NCI-H2081 treated with DMSO at 0.1 percent for 48 hours (cell line): ENCODE measurements at places on chromosomes 11 and 22.
A peak's percentile ranks its signal among the peaks of the same experiment; 100 is the strongest.

GRCh38 chr22:44615146-44615545 lies 86.9 kb upstream of the PRR5 start:
- DNase-seq = no peak

GRCh38 chr11:34267417-34267816 lies 90.4 kb downstream of the ABTB2 start:
- no peak for DNase-seq

DNA sequence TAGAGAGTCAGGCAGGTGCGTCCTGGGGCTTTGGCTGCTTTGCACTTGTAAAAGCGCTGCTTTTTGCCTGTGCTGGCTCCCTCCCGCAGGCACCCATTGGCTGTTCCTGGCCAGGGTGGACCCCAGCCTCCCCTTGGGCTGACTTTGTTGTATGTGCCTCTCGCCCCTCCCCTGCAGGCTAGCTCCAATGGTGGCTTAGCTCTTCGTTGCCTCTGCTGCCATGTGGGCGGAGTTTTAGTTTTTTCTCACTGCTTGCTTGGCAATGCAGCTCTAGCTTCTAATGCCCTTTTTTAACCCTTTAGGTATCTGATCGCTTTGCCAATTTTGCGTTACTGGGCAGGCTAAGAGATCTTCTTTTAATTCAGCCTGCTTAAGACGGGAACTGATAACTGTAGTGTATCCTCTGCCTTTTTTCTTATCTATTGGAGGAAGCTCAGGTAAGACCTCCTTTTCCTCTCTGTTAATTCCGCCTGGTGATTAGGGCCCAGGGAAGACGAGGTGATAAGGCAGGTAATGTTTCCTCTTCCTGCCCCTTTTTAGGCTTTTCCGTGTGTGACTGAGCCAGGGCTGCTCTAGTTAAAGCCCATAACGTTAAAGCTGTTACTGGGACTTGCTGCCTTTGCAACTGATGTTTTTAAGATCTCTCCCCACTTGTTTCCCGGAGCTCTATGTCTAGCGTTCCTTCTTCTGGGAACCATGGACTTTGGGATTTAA lies 11.7 kb upstream of the GLYATL1 start:
- DNase-seq = peak; percentile 60

- DNase-seq = no peak
Observed at GRCh38 chr22:44577391-44578109, 79.5 kb upstream of the RTL6 start.

GRCh38 chr11:66015454-66015881 lies 3.7 kb downstream of the CST6 start:
- no peak for DNase-seq

- DNase-seq = no peak
Observed at GRCh38 chr11:115458877-115459276, 45.3 kb downstream of the CADM1 start.

DNA sequence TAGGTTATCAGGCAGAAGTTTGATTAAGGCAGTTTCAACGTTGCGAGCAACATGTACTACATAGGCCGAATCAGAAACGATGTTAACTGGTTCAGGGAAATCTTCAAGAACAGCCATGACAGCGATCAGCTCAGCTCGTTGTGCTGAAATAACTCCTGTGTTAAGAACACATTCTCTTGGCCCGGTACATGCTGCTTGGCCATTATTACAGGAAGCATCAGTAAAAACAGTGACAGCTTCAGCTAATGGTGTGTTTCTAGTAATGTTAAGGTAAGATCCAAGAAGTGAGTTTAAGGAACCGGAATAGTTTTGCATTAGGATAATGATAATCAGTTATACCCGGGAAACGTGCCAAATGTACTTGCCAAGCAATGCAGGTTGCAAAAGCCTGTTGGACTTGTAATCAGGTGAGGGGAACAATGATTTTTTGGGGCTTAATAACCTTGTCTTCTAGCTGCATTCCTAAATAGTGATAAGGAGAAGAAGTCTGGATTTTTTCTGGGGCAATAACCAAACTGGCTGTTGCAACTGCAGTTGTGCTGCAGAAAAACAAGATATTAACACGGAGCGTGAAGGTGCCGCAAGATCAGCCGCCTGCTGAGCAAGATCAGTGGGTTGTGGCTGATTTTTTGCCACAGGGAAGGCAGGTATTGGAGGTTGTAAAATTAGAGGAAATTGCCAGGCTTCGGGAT lies 14.3 kb downstream of the OR52K1 start:
- DNase-seq = no peak

- no peak for DNase-seq
Observed at GRCh38 chr11:19393941-19394340, 153.2 kb upstream of the E2F8 start.

GRCh38 chr11:56848141-56848809 lies 99.8 kb upstream of the OR9G4 start:
- DNase-seq = no peak

- DNase-seq = peak; percentile 12
Observed at GRCh38 chr11:113796663-113797259, 17.2 kb downstream of the CLDN25 start.

DNA sequence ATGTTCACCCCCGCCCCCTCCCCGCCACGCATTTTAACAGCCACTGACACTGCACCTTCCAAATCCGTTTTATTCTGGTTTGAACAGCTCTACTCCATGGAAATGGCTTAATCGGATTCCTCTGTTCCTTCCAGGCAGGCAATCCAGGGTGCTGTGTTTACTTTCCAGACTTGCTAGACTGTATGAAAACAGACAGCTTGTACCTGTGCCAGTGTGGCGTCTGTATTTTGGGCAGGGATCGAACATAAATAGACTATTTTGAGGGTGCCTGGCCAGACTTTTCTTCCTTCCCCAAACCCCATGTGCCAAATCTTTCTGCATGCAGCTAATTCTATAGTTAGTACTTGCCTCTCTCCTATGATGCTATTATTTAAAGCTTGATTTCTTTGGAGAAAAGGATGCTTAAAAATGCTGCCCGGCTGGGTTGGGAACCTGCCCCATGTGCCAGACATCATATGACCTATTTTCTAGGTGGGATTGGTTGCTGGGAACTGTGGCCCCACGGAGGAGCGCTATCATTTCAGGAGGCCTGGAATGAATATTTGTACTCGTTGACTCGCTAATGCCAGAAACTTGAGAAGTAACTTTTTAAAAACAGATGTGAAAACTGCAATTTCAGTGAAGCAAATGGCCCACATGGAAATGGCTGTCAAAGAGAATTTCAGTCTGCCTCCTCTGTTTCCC lies 814.8 kb downstream of the BRD1 start:
- no peak for DNase-seq

DNA sequence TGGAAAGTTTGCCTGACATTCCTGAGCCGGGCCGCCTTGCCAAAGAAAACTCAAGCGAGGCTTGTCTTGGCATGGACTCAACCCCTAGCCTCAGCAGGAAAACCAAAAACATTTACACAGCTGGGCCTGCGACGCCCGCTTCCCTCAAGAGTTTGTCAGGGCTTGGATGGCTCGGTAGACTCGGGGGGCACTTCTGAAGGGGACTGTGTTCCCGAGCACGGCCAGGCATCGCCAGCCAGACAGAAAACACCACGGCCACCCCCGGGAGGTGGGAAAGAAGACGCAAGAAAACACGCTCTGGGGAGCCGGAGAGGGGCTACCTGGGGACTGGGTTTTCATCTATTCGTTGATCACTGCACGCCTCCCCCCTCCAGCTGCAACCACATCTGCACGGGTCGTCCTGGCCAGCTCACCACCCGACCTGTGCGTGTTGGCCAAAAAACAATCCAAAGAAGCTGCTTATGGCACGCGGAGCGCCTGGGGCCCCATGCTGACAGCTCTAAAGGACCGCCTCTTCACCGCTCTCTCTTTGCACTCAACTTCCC lies 380.7 kb downstream of the MN1 start:
- no peak for DNase-seq

DNA sequence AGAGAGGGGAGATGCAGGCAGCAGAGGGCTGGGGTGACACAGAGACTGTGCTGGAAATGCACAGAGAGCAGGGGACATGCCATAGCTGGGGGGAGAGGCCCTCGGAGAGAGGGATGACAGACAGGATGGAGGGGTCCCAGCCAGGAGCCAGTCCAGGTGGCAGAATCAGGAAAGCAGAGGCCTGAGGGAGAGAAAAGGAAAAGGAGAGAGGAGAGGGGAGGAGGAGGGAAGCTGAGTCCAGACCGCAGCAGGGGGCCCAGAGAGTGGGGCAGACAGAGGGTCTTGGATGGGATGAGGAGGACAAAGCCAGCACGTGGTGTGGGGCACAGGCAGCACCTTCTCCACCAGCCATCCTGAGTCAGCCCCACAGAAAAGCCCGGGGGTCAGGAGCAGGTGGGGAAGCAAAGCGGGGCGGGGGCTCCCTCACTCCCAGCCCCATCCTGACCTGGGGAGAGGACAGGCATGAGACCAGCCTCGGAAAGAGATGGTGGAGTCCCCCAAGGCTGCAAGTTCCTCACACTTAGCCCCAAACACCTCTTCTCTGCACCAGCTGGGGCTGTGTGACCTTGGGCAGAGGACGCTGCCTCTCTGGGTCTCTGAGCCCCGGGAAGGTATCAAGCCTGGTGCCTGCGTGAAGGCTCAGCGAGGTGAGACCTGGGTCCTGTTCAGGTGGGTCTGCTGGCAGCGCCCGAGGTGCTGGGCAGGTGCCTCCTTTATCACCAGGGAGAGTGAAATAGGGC lies 48.0 kb downstream of the IGLL1 start:
- DNase-seq = no peak

- no peak for DNase-seq
Observed at GRCh38 chr22:32830473-32830872, 29.0 kb downstream of the TIMP3 start.

DNA sequence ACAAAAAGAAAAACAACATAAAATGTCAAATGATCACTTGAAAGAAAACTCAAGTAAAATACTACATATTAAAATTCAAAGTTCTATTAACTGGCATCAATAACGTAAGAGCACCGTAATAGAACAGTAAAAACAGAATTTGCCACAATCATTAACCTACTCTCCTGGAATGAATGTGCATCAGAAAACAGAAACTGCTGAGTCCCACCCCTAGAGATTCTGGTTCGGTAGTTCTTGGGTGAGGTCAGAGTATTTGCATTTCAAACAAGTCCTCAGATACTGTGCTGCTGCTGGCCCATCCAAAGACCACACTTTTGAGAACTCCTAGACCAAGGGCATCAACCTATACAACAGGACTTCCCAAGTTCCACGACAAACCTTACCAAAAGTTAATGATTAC lies 23.5 kb downstream of the PITPNB start:
- DNase-seq = no peak

DNA sequence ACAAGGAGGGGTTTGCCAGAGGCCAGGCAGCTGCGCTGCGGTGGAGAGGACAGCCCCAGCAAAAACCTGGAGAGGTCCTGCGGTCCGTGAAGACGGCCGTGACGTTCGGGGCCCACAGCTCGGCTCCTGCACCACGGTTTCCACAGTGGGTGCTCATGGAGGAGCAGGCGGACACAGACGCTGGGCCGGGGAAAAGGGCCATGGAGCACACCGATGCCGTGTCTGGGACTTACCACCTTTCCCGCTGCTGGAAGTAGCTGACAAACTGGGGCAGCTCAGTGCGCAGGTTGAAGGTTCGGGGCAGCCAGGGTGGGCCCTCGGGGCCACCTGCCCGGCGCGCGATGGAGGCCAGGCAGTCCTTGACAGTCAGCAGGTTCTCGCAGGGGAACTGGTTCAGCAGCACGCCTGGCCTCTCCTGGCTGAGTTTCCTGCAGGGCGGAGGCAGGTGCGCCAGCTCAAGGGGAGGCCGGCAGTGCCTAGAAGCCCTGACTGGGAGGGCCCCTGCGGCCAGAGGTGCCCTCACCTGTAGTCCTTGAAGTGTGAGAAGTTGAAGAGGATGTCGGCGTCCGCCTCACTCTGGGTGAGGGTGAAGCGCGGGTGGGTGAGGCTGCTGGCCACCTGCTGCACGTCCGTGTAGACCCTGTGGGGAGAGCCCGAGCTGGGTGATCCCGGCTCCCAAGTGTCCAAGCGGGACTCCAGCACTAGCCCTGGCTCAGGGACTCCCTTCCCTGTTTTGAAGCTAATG lies 12.8 kb downstream of the TTLL12 start:
- no peak for DNase-seq

DNA sequence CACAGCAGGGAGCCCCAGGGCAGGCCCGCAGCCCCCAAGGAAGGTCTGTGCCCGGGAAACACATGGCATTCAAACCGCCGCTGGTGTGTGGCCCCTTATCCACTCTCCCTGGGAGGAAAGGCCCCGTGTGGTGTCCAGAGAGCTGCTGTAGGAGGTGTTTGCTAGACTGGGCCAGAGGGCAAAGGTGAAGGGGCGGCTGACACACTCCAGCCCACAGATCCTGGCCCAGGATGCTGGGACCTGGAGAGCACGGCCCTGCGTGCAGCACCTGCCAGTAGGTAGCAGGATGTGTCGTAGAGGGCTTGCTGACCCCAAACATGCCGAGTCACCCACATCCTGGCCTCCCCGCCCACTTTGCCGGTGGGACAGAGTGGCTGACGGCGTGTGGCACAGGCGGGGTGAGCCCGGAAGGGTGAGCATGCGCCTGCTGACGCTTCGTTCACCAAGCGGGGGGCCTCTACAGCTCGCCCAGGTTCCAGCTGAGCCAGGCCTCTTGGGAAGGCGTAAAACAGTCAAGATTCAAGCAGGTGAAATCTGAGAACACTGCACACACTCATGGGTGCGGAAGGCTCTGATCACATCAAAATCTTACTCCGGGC lies 11.0 kb downstream of the OSBPL5 start:
- no peak for DNase-seq

DNA sequence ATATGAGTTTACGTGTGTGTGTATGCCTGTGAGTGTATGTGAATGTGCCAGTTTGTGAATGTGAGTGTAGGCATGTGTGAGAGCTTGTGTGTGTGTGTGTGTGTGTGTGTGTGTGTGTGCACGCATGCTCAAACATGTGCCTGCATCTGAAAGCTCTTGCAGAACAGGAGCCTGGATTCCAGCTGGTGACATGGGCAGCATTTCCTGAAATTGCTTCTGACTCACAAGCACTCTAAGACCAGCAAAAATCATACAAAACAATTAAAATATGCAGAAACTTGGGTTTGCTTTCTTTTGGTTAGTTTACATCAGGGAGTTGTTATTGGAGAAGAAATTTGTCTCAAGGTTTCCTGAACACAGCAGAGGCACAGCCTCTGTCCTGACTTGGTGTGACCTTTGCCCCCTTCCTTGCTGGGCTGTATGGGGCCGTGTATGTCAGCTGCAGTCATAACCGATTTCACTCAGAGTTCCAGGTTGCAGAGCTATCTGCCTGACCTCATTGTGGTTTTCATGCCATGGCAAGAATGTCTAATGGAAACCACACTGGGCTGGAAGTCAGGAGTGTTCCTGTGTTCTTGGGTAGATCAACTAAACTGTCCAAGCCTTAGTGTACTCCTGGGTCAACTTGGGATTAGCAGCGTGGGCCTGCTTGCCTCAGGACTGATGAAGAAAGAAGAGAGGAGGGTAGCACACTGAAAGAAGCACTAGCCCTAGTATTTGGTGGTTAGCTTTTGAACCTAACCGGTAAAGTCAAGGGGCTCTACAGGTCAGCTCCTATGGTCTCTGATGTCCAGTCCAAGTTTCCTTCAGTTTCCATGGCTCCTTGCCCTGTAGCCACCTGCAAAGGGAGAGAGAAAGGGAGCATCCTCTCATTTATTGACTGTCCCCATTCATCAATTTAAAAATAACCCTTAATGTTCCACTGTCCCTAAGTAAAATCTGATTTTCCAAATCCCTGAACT lies 143.7 kb downstream of the SNX19 start:
- no peak for DNase-seq

GRCh38 chr11:72235351-72236057 lies 8.5 kb downstream of the PHOX2A start:
- DNase-seq = no peak

- DNase-seq = peak; percentile 14
Observed at GRCh38 chr11:6333095-6333494, 12.8 kb upstream of the CAVIN3 start.
